ENCODE measurements at places on chromosomes 12 and 14. TPM values are rescaled to one million over a fixed set of nuclear protein-coding genes. Genes with fewer than 3 reads are reported as not detected.

GRCh38 chr12:116358536-116358892 lies 81.0 kb upstream of the MED13L start:
- DNase-seq = no peak

GRCh38 chr14:47485421-47485820 lies 190.0 kb downstream of the MDGA2 start:
- DNase-seq = no peak

The KLRD1 gene
- 30.6 TPM for total RNA-seq

The KRT4 gene
- not detected for total RNA-seq

DNA sequence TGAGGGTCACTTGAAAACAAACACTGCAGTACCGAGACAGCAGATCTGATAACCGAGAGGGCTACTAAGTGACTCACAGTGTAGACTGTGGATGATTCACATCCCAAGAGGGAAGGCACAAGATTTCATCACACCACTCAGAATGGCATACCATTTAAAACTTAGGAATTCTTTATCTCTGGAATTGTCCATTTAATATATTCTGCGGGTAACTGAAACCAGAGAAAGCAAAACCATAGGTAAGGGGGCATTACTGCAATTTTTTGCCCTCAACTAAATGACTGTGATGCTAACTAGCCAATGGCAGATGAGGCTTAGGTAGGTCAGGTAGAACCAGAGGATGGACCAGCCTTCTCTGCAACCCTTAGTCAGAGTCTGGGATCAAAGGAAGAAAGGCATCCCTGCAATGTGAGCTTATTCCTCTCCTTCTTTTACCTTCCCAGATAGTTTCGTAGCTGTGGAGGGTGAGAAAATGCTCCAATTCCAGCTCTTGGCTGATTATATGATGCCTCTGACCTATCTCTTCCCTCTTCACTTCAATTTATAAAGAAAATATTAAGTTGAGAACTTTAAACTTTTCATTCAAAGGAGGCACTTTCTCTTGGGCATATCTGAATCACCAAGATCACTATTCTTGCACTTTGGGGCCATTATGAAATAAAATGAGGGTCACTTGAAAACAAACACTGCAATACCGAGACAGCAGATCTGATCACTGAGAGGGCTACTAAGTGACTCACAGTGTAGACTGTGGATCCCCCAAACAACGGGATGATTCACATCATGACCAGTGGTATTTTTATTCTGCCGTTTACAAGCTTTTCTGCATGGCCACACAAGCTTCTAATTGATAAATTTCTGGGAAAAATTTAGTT lies 6.8 kb downstream of the ART4 start:
- no peak for DNase-seq

- DNase-seq = peak; percentile 57
These were observed 271.6 kb upstream of the PLEKHG7 start for GRCh38 chr12:92431146-92431545.

- DNase-seq = no peak
These were observed 98.4 kb downstream of the GTF2A1 start for GRCh38 chr14:81122326-81122725.

DNA sequence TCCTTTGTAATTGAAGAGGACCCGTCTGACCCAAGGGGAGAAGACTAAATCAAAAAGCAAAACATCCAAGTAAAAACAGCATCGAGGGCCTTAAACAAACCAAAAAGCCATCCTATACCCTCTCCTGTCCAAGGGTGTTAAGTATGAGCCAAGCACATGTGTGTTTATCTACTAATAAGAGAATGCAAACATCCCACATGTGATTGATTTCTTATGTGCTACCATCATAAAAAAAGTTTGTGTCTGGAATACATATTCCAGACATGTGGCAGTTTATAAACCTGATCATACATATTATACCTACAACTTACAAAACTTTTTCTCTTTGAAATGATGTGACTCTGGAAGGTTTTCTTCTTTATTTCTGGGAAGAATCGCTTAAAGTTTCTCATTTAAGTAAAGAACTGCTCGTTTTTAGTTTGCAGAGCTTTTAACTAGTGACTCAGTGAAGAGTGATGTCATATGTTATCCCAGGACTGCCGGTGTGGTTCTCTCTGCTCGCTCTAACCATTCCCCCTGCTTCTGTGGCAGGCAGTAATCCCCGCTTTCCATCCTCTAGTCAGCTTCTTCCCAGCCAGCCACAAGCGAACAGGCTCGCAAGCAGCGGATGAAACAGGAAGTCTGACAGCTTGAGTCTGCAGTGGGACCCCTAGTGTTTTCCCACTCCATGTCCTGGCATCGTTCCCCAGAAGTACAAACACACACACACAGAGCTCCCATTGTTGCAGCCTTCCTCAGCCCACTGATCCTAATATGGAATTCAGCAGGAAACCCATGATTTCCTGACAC lies 431 bp upstream of the RHOJ start:
- no peak for DNase-seq

DNA sequence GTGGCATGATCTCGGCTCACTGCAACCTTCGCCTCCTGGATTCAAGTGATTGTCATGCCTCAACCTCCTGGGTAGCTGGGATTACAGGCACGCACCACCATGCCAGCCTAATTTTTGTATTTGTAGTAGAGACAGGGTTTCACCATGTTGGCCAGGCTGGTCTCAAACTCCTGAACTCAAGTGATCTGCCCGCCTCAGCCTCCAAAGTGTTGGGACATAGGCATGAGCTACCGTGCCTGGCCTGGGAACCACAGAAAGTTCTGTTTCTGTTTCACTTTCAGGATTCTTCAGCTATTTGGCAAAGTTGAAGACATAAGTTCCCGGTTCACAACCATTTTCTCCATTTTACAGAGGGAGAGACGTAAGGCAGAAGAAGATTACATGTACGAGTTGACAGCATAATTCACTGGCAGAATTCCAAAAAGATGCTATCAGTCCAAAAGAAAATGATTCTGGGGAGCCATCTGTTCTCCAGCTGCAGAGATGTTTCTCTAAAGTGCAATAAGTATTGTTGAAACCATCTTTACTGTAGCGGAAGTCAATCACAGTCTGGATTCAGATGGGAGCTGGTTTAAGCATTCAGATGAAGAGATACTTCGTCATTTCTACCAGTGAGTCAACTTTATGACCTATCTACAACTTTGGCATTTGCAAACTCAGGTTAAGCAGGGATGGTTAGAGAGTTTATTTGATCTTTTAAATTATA lies 8.1 kb upstream of the RNF34 start:
- peak; percentile 36 for DNase-seq

GRCh38 chr12:20557096-20557495 lies 138.0 kb upstream of the SLCO1C1 start:
- no peak for DNase-seq

DNA sequence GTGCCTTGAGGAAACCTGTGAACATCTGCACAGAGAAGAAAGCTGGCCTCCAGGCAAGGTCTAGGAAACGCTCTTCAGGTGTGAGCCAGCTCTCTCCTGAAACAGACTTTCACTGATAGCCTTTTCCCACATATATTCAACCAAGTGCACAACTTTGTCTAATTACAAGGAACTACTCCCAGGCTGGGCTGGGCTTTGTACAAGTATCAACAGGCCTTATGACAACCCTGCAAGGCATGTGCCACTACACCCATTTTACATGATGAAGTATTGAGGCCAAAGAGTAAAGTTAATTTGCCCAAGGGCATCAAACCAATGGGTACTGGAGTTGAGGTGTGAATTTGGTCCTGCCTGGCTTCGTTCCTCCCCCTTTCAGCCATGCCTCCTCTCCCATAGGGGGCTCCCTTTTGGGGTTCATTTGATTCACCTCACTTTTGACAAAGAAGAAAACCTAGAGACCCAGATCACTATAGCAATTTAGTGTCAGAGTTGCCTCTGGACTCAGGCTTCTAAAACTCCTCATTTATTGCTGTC lies 2.1 kb downstream of the CSRP2 start:
- no peak for DNase-seq

- no peak for DNase-seq
These were observed 50.4 kb upstream of the CLMN start for GRCh38 chr14:95370076-95370475.

GRCh38 chr12:131217024-131217586 lies 263.4 kb downstream of the ADGRD1 start:
- DNase-seq = no peak

DNA sequence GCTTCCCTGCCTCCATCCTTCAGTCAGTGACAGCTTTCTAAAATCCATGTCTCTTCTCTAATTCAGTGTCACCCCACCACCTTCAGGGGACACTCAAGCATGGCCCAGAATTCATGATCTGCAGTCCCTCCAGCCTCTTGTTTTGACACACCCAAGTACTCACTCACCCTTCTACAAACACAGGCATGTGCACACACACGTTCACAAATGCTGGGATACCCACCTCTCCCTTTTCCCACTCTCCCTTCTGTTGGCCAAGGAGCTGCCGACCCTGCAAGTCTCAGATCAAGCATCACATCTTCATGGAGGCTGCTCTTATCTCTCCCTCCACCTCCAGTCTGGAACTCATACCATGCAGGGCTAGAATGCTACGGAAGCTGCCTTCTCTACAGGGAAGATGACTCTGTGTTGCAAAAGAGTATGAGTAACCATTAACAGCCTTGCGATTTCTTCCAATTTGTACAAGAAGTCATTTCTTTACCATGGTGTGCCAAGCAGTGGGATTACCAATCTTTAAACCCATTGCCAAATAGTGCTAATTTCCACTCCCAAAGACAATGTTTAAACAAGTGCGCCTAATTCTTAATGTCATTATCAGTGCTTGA lies 196.1 kb downstream of the BCL11B start:
- DNase-seq = no peak

The SLC35E3 gene
- total RNA-seq = 9.1 TPM

The PPM1A gene
- total RNA-seq = 54.4 TPM

DNA sequence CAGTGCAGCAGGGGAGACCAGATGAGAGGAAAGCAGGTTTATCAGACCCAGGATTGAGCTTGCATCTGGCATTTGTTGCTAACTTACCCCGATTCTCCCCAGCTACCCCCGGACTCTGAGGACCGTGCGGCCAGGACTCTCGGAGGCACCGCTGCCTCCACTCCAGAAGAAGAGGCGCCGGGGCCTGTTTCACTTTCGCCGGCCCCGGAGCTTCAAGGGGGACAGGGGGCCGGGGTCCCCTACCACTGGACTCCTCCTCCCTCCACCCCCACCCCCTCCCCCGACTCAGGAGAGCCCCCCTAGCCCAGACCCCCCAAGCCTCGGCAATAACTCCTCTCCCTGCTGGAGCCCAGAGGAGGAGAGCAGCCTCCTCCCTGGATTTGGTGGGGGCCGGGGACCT lies 6.5 kb upstream of the CPNE6 start:
- no peak for DNase-seq

- DNase-seq = peak; percentile 20
These were observed 58.6 kb upstream of the BCL11B start for GRCh38 chr14:99330316-99331240.

DNA sequence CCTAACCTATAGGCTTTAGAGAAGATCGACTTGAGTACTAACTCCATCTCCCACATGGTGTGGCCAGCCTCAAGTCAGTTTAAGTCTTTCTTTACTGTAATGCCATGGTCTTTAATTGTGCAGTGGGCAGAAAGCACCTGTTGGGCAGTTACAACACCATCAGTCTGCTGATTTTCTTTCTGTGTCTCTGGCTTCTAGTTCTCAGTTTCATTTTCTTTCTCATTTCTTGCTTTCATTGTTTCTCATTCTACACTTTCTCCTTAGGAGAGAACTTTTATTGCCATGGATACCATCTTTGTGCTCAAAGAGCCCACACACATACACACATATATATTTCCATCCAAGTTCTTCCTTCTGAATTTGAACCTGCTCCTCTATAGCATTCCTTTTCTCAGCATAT lies 96.1 kb upstream of the SLC16A7 start:
- no peak for DNase-seq

DNA sequence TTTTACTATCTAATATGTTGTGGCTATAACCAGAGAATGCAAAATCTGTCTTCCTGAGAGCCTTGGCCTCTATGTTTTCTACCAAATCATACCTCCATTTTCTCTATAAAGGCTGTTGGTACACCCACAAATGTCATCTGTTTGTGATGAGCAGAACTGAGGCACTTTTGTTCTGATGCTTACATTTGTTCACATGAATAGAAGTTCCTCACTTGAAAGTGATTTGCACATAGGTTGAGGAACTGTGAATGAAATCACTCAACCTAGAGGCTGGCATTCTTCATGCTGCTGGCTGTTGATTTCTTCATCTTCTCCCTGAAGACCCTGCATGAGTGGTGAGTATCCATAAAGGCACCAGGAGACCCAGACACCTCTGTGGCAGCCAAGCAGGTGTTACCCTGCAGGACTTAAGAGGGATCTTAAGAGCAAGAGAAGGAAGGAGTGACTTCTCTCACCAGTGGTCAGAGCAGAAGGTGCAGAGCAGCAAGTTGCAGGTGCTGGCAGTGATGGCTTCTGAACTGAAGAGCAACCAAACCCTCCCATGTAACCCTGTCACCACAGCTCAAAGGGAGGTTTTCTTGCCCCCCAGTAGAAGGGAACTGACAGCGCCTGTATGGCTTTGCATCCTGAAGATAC lies 110.3 kb downstream of the HMGA2 start:
- no peak for DNase-seq

DNA sequence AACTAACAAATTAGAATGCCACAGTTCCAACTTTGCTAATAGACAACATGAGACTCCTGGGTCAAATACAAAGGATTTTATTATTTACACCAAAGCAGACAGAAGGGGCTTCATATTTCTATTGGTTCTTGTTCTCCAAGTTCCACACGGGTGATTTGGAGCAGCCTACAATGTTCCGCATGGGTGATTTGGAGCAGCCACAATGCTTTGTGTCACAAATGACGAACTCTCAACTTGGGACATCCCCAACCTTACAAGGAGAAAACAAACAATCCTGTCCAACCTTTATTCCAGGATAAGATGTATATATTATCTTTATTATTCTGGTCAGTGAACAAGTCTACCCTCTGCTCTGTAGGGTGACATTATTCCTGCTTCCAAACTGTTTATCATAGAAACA lies 694.3 kb upstream of the MGAT4C start:
- no peak for DNase-seq

The GCH1 gene
- 46.4 TPM for total RNA-seq

GRCh38 chr12:45235087-45236025 lies 19.5 kb downstream of the ANO6 start:
- no peak for DNase-seq

GRCh38 chr14:77667331-77667730 lies 40.5 kb downstream of the ALKBH1 start:
- DNase-seq = no peak

DNA sequence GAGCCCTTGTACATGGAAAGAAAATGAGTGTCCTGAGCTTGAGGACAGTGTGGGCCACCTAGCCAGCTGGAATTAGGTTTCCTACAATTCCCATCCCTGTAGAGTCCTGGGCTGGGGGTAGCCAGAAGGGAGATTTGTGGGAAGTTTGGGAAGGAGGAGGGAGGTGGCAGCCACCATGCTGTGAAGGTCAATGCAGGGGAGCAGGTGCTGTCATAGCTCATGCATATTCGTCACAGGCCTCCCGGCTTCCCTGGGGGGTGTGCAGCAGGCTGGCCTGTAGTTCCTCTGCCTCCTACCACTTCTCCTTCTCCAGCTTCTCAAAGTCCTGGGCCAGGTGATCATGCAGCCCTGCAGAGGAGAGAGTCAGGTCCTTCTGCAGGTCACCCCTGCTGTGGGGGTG lies 121.3 kb downstream of the TBX3 start:
- DNase-seq = no peak

- no peak for DNase-seq
These were observed 78.6 kb downstream of the KCNK13 start for GRCh38 chr14:90140298-90140955.

The FAM181A gene
- not detected for total RNA-seq

The KLHL33 gene
- 3.6 TPM for total RNA-seq

Measured in activated naive CD8-positive, alpha-beta T cell treated with anti-CD3 and anti-CD28 coated beads, Interleukin-2, amount 10 ng/mL, durations not matched to agents 7 days and 5 days (primary cell).